ENCODE measurements at places on chromosomes 1 and 21.

DNA sequence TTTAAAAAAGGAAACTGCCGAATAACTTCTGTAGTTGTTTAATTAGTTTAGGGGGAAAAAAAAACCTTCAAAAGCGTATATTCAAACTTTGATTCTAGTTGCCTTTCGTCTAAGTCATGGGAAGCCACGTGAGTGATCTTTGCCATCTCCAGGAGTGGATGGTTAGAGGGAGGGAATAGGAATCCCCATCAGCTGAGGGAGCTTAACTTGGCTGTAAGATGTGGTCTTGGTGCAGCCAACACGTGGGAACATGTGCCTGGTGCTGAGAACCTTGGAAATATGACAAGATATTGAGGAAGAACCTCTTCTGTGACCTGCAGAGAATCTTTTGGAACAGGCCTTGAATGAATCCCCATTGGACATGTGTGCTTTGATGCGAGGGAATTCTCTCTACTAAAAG, 1.7 kb downstream of the BACE2 start:
- DNase-seq: no peak

DNA sequence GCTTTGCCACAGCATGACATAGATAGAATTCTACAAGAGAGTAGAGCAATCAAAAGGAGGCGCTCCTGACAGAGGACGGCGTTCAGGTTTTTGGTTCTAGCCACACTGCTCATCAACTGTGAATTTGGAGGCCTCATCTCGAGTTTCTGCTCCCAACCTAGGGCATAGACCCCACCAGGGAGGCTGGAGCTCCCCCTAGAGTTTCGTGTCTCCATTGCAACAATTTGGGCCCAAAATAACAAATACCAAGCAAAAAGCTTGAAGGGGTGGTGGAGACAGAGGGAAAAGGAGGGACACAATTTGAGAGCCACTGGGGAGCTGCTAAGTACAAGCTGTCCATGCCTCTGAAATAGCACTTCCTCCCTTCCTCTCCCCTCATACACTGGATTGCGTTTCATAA, 297.0 kb downstream of the GPATCH2 start:
- peak; percentile 39 for DNase-seq

DNA sequence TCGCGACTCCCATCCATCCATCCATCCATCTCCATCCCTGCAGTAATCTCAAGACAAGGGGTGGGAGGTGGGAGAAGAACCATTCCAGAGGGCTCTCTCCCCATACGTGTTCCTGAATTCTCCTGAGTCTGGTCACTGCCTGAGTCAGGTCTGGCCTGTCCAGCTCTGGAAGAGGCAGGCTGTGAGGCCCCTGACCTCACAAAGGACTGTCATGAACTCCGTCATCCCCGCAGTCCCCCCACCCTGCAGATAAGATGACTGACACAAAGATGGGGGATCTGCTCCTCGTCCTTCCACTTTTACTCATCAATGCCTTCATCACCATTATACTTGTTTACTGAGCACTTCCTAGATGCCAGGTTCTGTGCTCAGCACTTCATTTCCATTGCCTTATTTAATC, 1.6 kb upstream of the MAP7D1 start:
- DNase-seq: no peak

DNA sequence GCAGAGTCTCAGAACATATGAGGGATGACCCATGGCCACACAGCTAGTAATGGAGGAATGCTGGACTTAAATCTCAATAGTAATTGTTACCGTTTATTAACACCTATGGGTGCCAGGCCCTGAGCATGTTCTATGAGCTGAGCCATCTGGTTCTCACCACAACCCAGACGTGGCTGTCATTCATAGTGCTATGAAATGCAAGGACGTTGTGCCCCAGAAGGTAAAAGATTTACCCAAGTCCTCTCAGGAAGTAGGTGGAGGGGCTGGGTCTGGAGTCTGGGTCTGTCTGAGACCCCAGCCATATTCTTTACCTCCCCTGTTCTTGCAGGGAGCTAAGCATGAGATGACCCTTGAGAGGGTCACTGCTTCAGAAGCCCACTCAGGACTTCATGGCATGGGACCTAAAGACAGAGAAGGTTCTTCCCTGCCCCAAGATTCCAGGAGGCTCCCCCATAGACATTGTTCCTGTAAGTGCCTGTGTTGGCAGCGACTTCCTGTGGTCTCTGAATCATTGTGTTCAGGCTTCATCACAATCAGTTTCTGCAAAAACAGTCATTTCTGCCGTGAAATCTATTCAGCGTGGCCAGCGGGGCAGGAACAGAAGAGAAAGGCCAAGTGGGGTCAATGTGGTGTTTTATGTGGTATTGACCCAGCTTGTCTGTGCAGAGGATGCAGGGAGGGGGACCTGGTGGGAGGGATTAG, 475.4 kb downstream of the PTPRU start:
- peak; percentile 14 for DNase-seq

- no peak for DNase-seq
Measured at GRCh38 chr1:77164434-77164944, 54.7 kb downstream of the PIGK start.

- no peak for DNase-seq
Measured at GRCh38 chr1:26218906-26219494, 15.0 kb upstream of the CEP85 start.

DNA sequence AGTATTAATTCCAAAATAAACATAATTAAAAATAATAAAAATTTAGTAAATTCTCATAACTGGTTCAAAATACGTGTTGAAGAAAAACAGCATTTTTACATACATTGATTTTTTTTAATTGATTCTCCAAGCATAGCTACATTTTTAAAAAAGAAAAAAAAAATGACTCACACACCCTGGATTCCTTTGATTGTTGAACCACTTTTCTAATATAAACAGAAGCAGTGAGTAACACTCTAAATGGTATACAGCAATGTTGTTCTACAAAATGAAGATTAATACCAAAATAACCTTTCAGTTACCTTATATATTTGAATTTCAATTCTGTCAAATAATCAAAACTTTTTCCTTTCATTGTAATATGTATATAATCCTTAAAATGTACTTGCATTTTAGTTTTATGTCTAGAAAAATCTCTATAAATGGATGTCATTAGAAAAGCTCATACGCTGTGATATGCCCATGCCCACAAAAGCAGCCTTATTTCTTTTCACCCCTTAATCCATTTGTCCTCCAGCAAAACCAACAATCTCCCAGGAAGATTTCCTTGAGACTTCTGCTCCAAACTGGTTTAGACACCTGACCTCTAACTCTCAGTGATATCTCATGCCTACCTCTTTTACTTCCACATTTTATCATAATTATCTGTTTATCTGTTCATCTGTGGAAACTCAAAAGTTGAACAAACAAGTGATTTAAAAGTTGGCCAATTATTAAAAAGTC, 246.4 kb upstream of the NR5A2 start:
- DNase-seq: no peak

GRCh38 chr1:241357366-241358340, 648 bp upstream of the RGS7 start:
- DNase-seq: no peak

DNA sequence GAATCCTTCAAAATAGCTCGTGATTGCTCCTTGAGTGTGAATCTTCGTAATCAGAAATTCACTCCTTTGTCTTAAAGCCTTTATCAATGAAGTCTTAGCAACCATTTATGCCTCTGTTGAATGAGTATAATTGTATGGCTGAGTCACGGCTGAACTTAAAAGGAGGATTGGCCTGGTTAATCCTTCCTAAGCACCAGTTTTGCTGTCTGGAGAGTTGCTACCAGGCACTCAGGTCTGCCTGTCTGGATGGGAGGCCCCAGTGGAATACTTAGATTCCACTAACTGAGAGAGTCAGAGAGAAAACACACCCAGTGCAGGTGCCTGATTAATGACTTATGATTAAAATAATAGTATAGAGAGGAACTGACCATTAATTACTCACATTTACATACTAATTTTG, 7.6 kb upstream of the HHAT start:
- no peak for DNase-seq

GRCh38 chr1:7641587-7642417, 129.3 kb upstream of the VAMP3 start:
- peak; percentile 39 for DNase-seq

DNA sequence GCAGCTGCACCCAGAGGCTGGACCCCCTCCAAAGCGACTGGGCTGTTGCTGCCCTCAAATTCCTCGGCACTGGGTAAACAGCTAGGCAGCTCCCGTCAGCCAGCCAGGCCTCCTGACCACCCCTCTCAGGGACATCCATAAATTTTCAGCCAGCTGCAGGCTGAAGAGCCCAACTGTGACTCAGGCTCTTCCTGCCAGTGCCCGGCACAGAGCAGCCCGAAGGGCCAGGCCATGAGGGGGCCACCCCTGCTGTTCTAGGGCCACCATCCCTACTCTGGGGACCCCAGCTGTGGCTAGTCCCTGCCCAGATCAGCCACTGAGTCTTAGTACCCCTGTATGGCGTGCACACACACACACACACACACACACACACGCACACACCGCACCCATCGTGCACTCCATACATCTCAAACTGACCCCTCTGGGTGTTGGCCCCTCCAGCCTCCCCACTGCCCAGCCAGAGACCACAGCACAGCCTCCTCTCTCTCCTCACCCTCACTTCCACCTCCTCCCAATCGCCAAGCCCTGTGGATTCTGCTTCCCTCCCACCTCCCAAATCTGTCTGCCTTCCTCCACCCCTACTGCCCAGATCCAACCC, 6.2 kb upstream of the LAPTM5 start:
- DNase-seq: no peak

GRCh38 chr1:50266509-50266908, 156.7 kb downstream of the DMRTA2 start:
- peak; percentile 12 for DNase-seq

GRCh38 chr1:110872745-110873720, at the start of gene CD53:
Gene CD53, plus strand, starts transcription at chr1:110873148. Its CDS starts 18,261 bp downstream, at chr1:110891409.
- DNase-seq: peak; percentile 91

GRCh38 chr1:235943581-235944114, 76.9 kb upstream of the LYST start:
- DNase-seq: peak; percentile 83

- no peak for DNase-seq
Measured at GRCh38 chr1:196640976-196641375, 10.9 kb upstream of the CFH start.

GRCh38 chr1:220301630-220302029, 29.4 kb upstream of the RAB3GAP2 start:
- DNase-seq: no peak

GRCh38 chr1:156801409-156802121, 15.1 kb downstream of the SH2D2A start:
- DNase-seq: no peak
